ENCODE measurements at places on chromosomes 16 and 17.

DNA sequence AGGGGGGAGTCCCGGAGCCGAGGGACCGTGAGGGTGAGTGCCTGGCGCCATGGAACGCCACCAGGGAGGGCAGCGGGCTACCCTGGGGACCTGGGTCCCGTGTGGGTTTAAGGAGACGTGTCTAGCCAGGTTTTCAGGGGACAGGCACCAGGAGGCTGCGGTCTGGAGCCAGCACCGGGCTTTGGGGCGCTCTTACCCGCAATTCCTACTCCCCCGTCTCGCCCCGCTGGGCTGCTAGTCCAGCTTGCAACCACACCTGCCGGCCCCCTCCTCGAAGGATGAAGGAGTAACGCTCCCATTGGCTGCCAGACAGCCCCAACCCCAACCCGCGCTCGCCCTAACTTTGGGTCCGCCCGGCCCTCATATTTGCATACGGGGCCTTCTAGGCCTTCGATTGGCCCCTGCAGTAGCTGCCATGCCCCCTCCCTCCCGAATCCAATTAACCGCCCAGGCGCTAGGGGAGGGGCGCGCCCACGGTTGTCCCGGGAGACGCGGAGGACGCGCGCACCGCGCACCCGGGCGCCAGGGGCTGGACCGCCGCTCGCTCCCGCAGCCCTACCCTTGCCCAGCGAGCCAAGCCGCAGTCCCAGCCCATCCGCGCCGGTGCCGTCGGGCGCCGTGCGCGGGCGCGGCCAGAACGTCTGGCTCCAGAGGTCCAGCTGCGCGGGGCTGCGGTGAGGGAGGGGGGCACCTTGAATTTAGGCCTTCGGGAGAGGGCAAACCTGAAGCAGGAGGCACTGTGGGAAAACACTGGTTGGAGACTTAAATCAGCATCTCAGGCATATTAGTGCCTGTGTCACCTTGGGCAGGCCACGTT, at the start of gene TTLL6:
Gene TTLL6, minus strand, starts transcription at position 456 of the 817 bp plus-strand sequence. Its CDS starts 157 bp downstream, at position 299.
- peak; percentile 52 for DNase-seq

DNA sequence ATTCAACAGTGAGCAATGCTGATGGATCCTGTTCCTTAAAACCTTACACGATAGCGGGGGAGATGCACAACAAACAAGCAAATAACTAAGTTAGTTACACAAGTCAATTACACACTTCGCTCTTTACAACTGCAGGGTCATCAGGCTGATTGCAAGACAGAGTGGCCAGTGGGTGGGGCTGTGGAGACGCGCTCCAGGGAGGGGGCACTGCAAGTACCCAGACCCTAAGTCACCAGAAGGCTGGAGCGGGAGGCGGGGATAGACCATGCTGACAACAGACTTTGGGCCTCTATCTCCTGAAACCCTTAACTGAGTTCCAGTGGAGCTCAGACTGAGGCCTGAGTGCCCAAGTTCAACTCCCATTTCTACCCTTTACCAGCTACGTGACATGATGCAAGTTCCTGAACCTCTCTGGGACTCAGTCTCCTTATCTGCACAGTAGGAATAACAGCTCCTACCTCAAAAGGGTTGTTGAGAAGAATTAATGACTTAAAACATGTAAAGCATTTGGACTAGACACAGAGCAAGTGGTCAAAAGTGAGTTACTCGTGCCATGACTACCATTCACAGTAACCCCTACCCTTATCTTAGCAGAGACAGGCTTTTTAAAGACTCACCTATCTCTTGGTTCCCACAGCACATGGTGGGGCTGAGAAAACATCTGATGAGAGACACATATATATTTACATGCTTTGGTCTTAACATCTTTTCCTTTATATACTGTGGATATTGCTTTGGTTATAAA, 10.4 kb downstream of the CPPED1 start:
- DNase-seq, result no peak

DNA sequence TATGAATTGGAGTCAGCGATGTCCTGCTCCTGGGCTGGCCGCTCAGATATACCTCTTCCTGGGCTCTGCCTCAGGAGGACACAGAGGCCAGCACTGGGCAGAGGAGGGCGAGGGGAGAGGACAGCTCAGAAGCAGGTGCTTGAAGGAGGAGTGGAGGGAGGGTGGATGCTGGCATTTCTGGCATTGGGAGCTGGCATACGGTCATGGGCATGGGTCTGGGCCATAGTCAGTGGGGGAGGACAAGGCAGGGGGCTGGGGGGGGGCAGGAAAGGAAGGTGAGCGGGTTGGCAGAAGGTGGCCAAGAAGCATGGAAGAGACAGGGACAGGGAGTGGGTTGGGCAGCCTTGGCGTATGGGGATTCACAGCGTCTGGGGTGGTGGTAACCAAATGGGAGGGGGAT, 16.7 kb upstream of the RAP1GAP2 start:
- DNase-seq, result no peak

DNA sequence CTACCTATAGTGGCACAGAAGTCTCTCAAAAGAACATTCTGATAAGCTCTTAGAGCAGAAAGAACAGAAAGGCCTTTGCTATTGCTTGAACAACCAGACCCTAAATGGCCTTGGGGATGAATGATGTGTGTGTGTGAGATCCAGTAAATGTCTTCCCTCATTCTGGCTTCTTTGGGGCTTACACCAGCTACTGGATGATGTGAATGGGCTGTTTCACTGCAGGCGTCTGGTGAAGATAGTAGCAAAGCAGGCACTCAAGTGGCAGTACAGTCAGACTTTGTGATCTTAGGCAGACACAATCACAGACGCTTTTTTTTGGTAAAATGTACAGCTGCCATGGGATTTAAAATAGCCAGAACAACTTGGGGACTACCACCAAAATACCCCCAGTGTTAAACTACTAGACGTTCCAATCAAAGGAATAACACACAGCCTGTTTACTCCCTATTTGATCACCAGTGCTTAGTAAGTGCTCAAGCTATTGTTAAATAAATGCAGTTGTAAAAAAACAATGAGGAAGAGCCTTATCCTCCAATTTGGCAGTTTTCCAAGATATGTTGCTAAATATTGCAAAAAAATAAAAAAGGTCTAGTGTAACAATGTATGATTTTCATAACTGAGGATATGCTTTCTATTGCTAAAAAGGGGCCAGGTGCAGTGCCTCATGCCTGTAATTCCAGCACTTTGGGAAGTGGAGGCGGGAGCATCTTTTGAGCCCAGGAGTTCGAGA, 17.9 kb downstream of the NDUFAB1 start:
- DNase-seq, result no peak

DNA sequence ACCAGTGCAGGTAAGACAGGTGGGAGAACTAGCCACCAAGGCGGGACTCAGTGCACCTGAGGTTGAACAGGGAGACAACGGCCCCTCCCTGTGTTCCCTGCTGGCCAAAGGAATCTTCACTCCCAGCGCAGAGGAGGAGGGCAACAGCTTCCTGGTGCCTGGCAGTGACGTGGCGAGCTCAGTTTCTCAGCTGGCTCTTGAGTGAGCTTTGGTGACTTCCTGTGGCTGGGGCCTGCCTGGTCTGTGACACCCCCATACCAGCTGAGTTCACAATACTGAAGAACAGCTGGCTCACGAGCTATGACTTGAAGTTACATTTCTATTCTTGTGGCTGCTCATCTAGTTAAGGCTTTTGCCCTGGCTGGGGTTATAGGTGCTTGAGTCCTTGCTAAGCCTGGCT, 26.1 kb downstream of the WNT9B start:
- DNase-seq, result no peak

DNA sequence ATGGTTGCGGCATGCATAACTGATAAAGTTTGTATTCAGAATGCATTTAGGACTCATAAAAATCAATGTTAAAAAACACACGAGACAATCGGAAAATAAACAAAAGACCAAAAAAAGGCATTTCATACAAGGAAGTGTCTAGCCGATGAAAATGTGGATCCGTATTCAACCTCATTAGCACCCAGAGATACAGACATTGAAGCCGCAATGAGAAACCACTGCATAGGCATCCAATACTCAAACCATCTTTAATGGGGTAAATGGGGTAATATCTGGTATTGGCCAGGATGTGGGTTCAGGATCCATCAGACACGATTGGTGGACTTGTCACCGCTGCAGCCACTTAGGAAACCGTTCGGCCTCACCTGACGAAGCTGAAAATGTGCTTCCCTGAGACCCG, 47.4 kb upstream of the ENPP7 start:
- no peak for DNase-seq

DNA sequence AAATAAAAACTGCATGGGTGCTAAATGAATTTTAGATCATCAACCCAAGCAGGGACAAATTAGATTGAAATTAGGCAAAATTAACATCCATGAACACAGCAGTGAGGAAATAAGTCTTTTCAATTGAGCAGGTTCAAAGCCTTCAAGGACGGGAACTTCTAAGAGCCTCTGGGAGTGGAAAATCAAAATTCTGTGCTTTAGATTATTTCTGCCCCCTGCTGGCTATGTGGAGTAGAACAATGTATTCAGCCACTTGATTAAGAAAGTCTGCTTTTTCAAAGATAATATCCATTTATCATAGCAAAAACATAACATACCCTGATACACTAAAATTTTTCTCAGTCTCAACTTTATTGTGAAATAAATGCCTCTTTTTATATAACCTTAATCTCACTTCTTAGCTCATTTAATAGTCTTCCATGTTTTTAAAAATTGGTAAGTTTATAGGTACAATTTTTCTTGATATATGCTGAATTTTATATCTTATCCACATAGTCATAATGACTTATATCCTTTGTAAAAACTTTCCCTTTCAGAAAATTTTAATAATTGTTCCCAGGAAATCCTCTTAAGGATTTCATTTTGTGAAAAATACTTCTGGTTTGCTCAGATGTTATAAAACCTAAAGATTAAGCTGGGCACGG, 28.1 kb upstream of the NOL11 start:
- peak; percentile 20 for DNase-seq

DNA sequence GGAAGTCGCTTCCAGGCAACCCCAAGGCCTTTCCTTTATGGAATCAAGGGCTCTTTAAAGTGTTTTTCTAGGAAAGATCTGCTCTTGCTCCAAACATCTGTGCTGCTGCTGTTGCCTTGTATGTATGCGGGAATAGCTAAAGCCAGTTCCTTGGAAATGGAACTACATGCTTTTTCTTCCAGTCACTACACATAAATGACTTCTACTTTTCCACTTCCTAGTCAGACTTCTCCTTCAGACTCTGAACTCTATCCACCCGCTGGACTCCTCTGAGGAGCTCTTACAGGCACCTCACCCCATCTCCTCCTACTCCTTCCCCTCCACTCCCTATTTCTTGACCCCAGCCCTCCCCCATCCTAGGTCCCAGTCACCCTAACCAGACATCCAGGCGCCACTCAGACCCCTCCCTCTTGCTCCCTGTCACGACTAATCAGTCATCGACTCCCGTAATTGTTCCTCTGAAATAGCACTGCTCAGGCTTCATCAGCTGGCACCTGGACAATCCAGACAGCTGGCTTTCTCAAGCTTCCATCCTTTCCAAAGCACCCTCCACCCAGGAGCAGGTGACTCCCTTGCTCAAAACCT, 15.0 kb upstream of the PEMT start:
- no peak for DNase-seq

Data from stimulated activated CD4-positive, alpha-beta T cell treated with anti-CD3 and anti-CD28 coated beads, Interleukin-1b, Interleukin-23, amount 100 ng/mL, for 1 hour (primary cell).